ENCODE measurements at places on chromosomes 4 and X.

- DNase-seq, result no peak
These were observed 91.1 kb downstream of the LDB2 start for GRCh38 chr4:16807355-16807754.

GRCh38 chr4:7365462-7366179, 69.1 kb downstream of the PSAPL1 start:
- no peak for DNase-seq

- DNase-seq, result no peak
These were observed 240.3 kb downstream of the PALLD start for GRCh38 chr4:168736860-168737805.

- no peak for DNase-seq
These were observed 124.4 kb downstream of the EDA start for GRCh38 chrX:69740317-69740716.

DNA sequence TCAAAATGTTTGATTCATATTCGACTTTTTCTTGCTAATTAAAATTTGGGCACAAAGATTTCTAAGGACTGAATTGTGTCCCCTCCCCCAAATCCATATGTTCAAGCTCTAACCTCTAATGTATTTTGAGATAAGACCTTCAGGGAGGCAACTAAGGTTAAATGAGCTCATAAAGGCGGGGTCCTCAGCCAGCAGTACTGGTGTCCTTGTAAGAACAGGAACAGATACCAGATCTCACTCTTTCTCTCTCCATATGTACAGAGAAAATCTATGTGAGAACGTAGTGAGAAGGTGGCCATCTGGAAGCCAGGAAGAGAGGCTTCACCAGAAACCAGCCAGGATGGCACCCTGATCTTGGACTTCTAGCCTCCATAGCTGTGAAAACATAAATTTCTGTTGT, 116.9 kb downstream of the VEGFC start:
- DNase-seq, result no peak

- DNase-seq, result no peak
These were observed 71.2 kb downstream of the SNX25 start for GRCh38 chr4:185280608-185281007.

DNA sequence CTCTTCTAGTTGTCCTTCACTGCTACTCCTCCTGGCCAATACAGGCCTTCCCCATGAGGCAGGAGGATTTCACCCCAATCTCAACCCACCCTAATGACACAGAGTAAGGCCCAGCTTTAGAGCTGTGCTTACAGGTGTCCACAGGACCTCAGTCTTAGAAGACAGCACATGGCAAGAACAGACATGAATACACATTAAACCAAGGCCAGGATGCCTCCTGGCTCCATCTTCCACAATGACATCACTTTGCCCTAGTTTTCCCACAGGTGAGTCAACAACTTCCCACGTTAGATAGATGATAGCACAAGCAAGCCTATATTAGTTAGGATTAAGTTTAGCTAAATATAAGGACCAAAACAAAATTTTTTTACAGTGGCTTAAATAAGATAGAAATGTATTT, 63.8 kb upstream of the NOCT start:
- DNase-seq, result no peak

DNA sequence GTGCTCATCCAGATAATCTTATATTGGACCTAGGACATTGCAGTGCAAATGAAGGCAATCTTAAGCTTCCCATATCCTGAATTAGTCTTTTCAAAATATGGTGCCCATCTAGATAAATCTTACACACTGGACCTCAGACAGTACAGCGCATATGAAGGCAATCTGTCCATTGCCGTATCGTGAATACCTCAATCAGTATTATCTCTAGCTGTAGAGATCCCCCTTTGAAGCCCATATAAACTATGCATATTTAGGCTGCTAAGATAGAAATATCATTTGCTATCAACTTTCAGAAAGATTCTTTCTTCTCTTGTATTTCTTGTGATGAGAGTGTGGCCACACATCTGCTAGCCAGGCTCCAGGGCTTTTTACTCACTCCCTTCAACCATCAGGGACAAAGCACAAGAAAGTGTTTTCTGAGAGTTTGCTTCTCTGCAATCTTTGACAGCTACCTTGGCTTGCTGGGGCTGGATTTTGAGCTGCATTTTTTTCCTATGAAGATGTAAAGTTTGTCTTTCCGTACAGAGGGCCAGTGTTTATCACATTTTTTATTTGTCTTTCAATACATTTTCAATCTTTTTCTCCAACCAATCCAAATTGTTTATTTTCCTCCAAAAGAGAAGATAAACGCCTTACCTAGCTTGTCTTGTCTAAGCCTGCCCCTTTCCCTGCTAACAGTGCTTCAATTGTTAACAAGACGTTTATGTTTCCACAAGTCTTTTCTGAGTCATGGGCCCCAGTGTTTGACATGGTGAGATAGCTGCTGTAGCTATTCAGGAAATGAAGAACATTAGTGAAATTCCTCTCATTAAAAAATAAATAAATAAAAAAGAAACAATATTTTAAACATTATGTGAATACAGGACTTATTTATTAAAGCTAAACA, 57.6 kb upstream of the FAT1 start:
- no peak for DNase-seq

GRCh38 chr4:89482251-89482650, 174.7 kb upstream of the GPRIN3 start:
- no peak for DNase-seq

DNA sequence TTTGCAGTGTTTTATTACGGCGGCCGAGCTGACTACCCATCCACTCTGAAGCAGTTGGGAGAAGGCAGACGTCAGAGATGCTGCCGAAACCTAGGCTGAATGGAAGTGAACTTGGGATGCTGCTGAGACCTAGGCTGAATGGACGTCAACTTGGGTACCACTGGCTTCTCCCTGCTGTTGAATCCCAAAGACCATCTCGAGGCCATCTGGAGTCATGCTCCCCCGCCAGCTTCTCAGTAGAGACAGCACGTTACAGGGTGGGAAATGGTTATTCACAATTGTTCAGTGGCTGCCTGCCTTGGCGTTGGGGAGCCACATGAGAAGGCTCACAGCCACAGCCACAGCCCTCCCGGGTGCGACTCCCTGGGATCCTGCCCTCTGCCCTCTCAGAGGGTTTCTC, 40.9 kb downstream of the P2RY8 start:
- no peak for DNase-seq

DNA sequence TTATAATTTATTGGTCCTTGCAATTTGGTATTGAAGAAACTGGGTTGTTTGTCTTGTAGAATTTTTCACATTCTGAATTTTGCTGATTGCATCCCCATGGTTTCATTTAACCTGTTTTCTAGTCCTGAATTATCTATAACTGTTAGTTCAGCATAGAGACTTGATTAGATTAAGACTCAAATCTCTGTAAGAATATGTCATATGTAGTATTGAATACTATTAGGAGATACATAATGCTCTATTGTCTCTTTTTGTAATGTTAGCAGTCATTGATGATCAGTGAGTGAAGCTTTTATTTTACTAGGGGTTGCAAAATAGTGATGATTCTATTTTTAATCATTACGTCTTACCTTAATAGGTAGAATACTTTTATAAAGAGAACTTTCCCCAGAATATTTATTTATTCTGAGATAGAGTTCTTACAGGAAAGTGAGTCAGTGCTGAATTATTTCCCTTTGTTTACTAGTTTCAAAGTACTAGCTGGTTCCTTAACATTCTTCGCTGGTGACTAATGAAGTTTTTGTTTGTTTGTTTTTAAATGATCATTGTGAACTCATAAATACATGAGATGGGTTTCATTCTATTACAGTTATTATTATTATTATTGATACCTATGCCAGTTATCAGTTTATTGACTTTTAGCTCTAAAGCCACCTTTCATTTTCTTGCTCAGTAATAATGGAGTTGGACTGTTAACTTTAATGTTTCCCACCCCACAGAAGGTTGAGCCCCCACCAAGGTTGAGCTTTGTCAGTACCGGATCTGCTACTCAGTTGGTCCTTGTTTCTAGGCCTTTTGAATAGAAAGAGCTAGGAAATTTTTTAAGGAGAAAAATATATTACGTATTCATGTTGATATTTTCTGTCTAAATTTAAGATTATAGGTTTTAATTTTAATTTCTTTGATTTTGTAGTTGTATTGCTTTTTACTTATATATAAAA, 102.3 kb downstream of the LARP1B start:
- no peak for DNase-seq

DNA sequence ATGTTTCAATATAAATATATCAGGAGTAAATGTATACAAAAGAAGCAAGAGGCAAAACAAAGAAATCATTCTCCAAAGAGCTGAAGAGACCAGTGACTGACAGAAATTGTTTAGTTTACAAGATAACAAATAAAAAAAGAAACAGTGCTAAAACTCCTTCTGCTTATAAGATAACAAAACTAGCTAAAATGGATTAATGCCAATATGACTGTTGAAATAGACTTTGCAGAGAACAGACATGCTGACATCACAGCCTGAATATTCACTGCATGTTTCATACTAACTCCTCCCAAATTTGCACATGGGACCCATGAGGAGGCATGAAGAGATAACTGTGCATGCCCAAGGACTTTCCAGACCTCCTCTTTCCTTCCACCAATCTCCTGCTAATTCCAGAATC, 6.2 kb upstream of the GABRA4 start:
- DNase-seq, result no peak

DNA sequence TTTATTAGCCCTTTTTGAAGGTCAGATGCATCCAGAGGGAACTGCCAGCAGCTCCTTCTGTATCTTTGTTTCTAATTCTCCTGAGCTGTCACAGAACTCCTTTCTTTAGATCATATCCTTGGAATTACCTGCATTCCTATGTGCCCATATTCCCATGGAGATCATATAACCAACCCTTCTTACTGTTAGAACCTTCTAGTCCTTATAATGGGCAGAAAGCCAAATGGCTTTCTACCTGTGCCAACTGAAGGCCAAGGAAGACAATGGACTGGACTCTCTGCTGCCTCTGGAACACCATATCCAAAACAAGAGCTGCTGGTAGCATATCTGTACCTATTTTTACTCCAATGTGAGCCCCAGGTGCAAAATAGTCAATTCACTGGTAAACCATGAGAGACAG, 60.7 kb downstream of the TBC1D9 start:
- DNase-seq, result no peak

DNA sequence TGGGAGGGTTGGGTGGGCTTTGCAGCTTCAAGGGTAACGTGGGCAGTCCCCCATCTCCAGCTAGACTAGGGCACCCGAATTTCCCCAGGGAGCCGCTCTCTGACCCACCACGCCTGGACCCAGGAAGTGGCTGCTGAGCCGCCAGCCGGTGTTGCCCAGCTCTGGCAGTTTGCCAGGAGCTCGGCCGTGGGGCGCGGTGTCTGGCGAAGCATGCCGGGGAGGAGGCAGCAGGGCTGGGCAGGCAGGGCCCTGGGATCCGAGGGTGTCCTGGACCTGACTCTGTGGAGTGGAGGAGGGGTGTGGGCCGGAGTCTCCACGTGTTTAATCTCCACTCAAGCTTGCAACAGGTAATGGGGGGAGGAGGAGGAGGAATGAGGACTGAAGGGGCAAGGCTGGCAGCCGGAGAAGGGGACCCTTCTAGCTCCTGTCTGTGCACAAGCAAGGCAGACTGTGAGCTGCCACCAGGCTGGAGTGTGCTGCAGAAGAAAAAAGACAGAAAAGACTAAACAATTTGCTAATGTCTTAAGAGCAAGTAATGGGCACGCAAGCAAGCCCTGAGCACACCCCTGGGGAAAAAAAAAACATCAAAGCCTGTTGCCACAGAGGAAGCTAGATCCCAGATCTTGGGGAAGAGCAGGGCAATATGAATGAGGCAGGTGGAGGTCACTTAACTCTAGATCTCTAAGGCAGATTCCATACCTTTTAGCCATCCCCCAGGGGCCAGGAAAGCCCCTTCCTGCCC, 2.4 kb downstream of the LONRF3 start:
- no peak for DNase-seq

GRCh38 chr4:150250998-150251651, 172.9 kb downstream of the DCLK2 start:
- DNase-seq, result no peak

GRCh38 chr4:5572751-5573150, 135.6 kb downstream of the EVC2 start:
- DNase-seq, result no peak

DNA sequence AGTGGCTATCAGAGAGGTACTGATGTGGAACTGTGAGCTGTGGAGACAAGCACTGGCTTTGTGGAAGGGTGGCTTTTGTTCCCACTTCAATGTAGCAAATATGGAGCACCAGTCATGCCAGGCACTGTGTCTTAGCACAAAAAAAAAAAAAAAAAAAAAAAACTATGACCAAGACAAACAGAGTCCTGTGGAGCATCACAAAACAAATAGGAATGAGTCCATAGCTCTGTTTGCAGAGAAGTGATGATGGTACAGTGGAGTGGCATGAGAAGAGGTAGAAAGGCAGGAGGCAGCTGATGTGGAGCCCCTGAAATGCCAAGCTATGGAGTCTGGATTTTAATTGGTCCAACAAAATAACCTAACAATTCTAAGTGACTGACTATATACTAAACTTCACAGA, 116.9 kb downstream of the RAB28 start:
- no peak for DNase-seq

- no peak for DNase-seq
These were observed 87.1 kb downstream of the VCX2 start for GRCh38 chrX:8084006-8084405.

- no peak for DNase-seq
These were observed 12.2 kb upstream of the ZNF280C start for GRCh38 chrX:130280901-130281300.

GRCh38 chrX:85964744-85965143, 82.6 kb downstream of the CHM start:
- no peak for DNase-seq

- no peak for DNase-seq
These were observed 58.1 kb downstream of the FAM114A1 start for GRCh38 chr4:38925492-38926413.

DNA sequence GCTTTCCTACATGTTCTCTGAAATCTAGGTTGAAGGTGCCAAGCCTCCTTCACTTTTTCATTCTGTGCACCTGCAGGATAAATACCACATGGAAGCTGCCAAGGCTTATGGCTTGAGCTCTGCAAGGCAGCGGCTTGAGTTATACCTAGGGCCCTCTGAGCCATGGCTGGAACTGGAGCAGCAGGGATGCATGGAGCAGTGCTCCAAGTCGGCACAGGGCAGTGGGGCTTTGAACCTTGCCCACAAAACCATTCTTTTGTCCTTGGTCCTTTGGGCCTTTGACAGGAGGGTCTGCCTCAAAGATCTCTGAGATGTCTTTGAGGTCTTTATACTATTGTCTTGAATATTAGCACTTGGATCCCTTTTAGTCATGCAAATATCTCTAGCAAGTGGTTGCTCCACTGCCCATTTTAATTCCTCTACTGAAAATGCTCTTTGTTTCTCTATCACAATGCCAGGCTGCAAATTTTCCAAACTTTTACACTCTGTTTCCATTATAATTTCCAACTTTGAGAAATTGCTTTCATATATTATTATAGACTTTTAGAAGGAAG, 536.2 kb upstream of the KLHL4 start:
- no peak for DNase-seq

DNA sequence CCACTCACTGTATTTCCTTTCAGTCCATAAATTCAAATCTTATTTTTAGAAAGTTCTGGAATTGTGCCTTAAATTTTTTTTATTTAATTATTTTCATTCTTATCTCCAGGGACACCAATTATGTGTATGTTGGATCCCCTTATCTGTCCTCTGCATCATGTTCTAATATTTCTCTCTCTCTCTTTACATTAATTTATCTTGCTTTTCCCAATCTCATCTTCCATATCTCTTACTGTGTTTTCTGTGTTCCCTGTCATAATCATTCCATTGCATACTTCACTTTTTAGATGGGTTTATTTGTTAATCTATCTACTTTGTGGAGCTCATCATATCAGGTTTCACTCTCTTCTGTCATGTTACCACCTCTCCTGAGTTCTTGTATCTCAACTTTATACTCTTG, 37.4 kb downstream of the PPP2R2C start:
- no peak for DNase-seq

GRCh38 chr4:185638548-185639301, 103.4 kb upstream of the PDLIM3 start:
- DNase-seq, result no peak
